ENCODE measurements at places on chromosomes 3 and 15. TPM values are rescaled to one million over a fixed set of nuclear protein-coding genes. Genes with fewer than 3 reads are reported as not detected.
A peak's percentile ranks its signal among the peaks of the same experiment; 100 is the strongest.

GRCh38 chr3:12155264-12155663 is 3.4 kb downstream of the TIMP4 start:
- DNase-seq = no peak
- H3K36me3 ChIP-seq = no peaks in the 10 kb centered on the region
- H3K4me1 ChIP-seq = peaks cover 8% of the 10 kb centered on the region
- H3K4me3 ChIP-seq = no peak overlapping the region

GRCh38 chr15:90936823-90937222 is 1.7 kb downstream of the UNC45A start:
- H3K4me3 ChIP-seq = peak overlapping the region; percentile 81
- DNase-seq = no peak
- peaks cover 28% of the 10 kb centered on the region for H3K4me1 ChIP-seq
- H3K36me3 ChIP-seq = peaks cover 35% of the 10 kb centered on the region
- H3K27ac ChIP-seq = peak overlapping the region; percentile 89

GRCh38 chr3:53773611-53774368 is 72.4 kb downstream of the CHDH start:
- peaks cover 8% of the 10 kb centered on the region for H3K27me3 ChIP-seq
- no peak overlapping the region for H3K27ac ChIP-seq
- H3K4me1 ChIP-seq = no peaks in the 10 kb centered on the region
- DNase-seq = no peak

DNA sequence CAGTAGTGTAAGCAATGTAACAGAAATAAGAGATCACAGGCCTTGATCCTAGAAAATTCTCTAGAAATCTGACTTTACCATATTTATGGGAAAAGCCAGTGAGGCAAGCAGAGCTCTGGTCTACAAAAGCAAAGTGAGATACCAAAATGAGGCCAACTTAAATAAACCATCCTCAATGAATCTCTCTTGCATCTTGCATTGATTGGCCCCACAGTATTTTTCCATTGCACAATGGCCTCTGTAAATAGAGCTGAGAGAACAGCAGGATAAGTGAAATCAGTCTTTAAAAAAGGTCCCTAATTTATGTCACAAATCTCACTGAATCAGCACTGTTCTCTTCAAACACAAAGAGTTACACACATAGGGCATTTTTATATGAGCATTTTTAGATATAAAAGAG is 8.9 kb downstream of the CFAP20DC start:
- no peak overlapping the region for H3K4me3 ChIP-seq
- no peak overlapping the region for H3K27ac ChIP-seq
- no peaks in the 10 kb centered on the region for H3K4me1 ChIP-seq
- no peak for DNase-seq
- H3K27me3 ChIP-seq = peaks cover 1% of the 10 kb centered on the region
- H3K36me3 ChIP-seq = no peaks in the 10 kb centered on the region

- no peaks in the 10 kb centered on the region for H3K4me1 ChIP-seq
- H3K27me3 ChIP-seq = peaks cover 3% of the 10 kb centered on the region
- H3K36me3 ChIP-seq = peaks cover 38% of the 10 kb centered on the region
- no peak for DNase-seq
Observed at GRCh38 chr3:157188391-157188790, 28.4 kb upstream of the CCNL1 start.

DNA sequence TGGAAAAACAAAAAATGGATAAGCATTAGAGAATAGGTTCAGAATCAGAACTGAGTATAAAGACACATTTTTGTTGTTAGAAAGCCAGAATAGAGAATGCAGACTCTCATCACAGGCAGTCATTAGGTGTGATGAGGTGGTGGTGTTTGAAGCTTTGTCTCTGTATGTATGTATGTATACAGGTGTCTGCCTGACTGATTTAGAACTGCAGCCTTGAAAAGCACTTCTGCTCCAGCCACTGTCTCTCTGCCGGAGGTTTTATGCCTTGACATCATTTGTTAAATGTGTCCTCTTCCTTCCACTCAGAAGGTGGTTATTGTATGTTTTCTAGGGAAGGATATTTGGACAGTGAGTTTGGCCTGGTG is 80.7 kb upstream of the ZBED2 start:
- peak overlapping the region; percentile 90 for H3K4me3 ChIP-seq
- no peaks in the 10 kb centered on the region for H3K27me3 ChIP-seq
- peaks cover 73% of the 10 kb centered on the region for H3K4me1 ChIP-seq
- peak; percentile 68 for DNase-seq

GRCh38 chr15:61050844-61051568 is 178.1 kb downstream of the RORA start:
- DNase-seq = no peak
- no peak overlapping the region for H3K4me3 ChIP-seq
- H3K36me3 ChIP-seq = no peaks in the 10 kb centered on the region
- peaks cover 4% of the 10 kb centered on the region for H3K27me3 ChIP-seq
- no peaks in the 10 kb centered on the region for H3K4me1 ChIP-seq

DNA sequence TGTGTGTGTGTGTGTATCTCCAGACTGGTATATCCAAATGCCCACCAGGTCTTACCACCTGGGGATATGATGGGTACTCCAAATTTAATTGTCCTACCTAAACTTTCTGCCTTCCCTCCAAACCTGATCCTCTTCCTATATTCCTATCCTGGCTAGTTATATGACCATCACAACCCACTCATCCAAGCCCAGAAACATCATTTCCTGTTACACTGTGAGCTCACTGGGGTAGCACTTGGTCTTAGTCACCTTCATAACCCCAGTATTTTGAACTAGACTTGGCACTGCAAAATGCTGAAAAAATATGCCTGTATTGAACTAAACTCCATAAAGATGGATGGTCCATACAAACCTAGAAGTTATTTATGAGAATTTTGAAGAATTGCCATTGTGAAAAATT is 178.8 kb upstream of the EIF1B start:
- H3K27me3 ChIP-seq = no peaks in the 10 kb centered on the region
- no peak for DNase-seq
- no peak overlapping the region for H3K27ac ChIP-seq

- H3K27me3 ChIP-seq = peaks cover 42% of the 10 kb centered on the region
- no peaks in the 10 kb centered on the region for H3K36me3 ChIP-seq
- H3K27ac ChIP-seq = no peak overlapping the region
- DNase-seq = no peak
Observed at GRCh38 chr15:65408324-65409035, 14.3 kb downstream of the IGDCC4 start.

DNA sequence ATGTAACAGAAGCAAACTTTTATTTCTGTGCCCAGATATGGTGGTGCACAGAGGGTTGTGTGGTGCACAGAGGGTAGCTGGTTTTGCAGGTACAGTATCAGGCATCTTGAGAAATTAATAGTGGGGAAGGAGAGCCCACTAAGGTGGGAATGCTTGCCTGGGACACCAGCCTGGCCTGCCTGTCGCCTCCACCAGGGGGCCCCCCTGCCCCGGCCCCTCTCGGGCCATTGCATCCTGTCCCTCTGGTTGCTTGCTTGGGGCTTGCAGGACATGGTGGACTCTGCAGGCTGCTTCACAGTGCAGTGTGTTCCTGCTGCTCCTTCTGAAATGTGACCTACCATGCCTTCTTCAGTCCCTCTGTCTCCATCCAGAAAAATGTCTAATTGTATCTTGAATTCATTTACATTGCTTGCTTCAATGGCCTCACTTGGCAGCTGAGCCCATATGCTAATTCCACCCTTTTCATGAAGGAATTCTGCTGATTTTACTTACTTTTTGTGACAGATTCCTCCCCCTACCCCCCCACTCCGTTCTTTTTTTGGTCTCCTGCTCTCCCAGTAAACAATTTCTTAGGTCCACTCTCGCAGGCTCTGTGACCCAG is 73.6 kb downstream of the EEFSEC start:
- no peaks in the 10 kb centered on the region for H3K4me1 ChIP-seq
- no peaks in the 10 kb centered on the region for H3K27me3 ChIP-seq
- no peak overlapping the region for H3K27ac ChIP-seq

DNA sequence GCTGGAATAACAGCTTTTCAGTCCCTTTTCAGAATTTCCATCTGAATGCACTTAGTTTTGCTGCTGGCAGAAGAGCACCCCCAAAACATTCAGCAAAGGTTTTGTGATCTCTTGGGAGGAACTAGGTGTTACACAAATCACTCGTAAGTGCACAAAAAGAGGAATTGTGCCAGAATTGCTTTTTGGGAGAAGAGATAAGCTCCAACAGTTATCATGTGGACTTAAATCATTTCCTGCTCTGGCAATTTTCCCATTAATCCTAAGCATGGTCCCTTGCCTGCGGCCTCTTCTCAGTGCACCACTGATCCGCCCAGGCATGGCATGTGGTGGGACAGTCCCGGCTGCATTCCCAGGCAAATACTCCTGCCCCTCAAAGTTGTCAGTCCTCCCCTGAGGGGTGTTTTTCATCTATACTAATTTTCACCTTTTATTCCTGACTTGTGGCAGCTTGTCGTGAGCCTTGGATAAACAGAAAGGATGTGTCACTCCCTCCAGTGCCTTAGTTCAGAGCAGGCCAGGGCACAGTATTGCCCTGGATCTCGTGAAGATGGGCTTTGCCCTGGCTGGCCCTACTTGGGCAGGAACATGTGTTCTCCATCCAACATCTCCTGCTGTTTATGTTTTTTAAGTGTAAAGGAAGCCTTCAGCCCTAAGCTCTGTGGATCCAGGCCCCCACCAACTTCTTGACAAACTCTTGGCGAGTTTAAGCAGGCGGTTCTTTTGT is 44.6 kb upstream of the VILL start:
- DNase-seq = no peak
- peaks cover 4% of the 10 kb centered on the region for H3K4me1 ChIP-seq
- no peaks in the 10 kb centered on the region for H3K27me3 ChIP-seq
- H3K4me3 ChIP-seq = no peak overlapping the region

DNA sequence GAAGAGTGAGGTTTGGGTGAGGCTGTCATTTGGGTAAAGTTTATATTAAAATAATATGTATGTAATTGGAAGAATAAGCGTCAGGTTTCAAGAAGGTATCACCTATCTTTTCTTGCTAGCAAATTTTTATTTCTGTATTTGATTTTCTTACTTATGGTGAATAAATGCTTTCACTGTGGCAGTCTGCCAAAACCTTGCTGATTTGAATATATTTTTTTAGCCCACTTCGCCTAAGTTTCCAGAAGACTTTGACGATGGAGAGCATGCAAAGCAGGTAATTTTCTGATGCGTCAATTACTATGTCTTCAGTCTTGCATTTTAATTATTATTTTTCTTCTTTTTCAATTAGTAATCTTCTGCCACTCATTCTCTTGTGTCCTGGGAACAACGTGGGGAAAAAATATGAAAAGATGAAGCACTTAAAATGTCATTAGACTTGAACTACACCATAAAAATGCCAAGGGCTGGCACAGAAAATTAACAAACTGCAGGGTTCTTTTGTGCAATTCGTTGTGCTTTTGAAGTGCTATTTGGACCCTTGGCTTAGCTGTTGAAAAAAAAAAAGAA is 40.4 kb downstream of the SRP14 start:
- H3K27ac ChIP-seq = no peak overlapping the region
- H3K36me3 ChIP-seq = peaks cover 30% of the 10 kb centered on the region
- H3K4me1 ChIP-seq = peaks cover 4% of the 10 kb centered on the region
- no peak overlapping the region for H3K4me3 ChIP-seq
- DNase-seq = no peak

GRCh38 chr3:196931828-196932587 is 10.3 kb downstream of the NCBP2 start:
- no peak overlapping the region for H3K4me3 ChIP-seq
- no peak for DNase-seq
- peaks cover 62% of the 10 kb centered on the region for H3K36me3 ChIP-seq
- peak overlapping the region; percentile 75 for H3K27ac ChIP-seq
- H3K4me1 ChIP-seq = no peaks in the 10 kb centered on the region

DNA sequence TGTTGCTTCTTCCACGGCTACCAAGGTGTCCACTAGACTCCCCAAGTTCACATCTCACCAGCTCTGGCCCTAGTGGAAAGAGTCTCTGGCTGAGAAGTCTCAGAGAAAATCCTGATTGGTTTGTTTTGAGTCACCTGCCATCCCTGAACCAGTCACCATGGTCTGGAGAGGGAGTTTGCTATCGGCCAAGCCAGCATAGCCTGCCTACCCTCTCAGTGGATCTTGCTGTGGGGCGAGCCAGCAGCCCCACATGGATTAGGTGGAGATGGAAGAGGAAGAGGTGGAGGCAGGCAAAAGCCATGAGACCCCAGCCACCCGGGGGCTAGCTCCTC is 48.1 kb upstream of the FLNB start:
- no peaks in the 10 kb centered on the region for H3K27me3 ChIP-seq
- no peak overlapping the region for H3K4me3 ChIP-seq
- no peaks in the 10 kb centered on the region for H3K36me3 ChIP-seq
- peaks cover 5% of the 10 kb centered on the region for H3K4me1 ChIP-seq
- DNase-seq = no peak
- H3K27ac ChIP-seq = no peak overlapping the region

- no peak overlapping the region for H3K4me3 ChIP-seq
- H3K27ac ChIP-seq = no peak overlapping the region
- DNase-seq = peak; percentile 49
- H3K36me3 ChIP-seq = no peaks in the 10 kb centered on the region
- H3K27me3 ChIP-seq = peaks cover 45% of the 10 kb centered on the region
Observed at GRCh38 chr3:149299938-149300801, 33.3 kb downstream of the TM4SF18 start.

- no peak for DNase-seq
- H3K27ac ChIP-seq = no peak overlapping the region
- H3K4me3 ChIP-seq = no peak overlapping the region
- no peaks in the 10 kb centered on the region for H3K27me3 ChIP-seq
Observed at GRCh38 chr3:115691964-115692363, 68.7 kb downstream of the GAP43 start.

- H3K4me3 ChIP-seq = peak overlapping the region; percentile 5
- H3K27me3 ChIP-seq = no peaks in the 10 kb centered on the region
- peak overlapping the region; percentile 14 for H3K27ac ChIP-seq
- peaks cover 34% of the 10 kb centered on the region for H3K4me1 ChIP-seq
- DNase-seq = peak; percentile 62
Observed at GRCh38 chr3:160012108-160012507, 23.5 kb downstream of the IL12A start.

DNA sequence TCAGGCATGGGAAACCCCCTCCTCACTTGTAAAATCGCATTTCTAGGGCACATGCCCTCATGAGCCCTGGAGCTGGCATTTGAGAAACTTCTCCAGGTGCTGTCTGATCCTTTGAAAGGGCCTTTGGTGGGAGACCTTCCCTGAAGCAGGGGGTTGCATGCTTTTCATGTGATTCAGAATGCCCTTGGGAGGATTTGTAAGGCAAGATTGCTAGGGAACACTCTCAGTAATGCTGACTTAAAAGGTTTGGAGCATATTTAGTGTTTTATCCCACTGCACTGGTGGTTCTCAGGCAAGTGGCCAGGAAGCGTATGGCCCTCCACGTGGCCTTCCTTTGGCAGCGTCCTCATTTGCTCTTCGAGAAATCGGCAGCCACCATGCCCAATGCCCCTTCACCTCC is 164.1 kb downstream of the ARRDC4 start:
- no peaks in the 10 kb centered on the region for H3K36me3 ChIP-seq
- DNase-seq = no peak
- no peak overlapping the region for H3K4me3 ChIP-seq

GRCh38 chr3:33209357-33209756 is 9.3 kb downstream of the SUSD5 start:
- no peaks in the 10 kb centered on the region for H3K4me1 ChIP-seq
- H3K27ac ChIP-seq = no peak overlapping the region
- DNase-seq = no peak
- no peaks in the 10 kb centered on the region for H3K36me3 ChIP-seq

GRCh38 chr3:185733980-185734724 is 90.7 kb downstream of the IGF2BP2 start:
- DNase-seq = peak; percentile 63
- no peak overlapping the region for H3K4me3 ChIP-seq
- H3K4me1 ChIP-seq = no peaks in the 10 kb centered on the region

- H3K4me3 ChIP-seq = no peak overlapping the region
- no peaks in the 10 kb centered on the region for H3K27me3 ChIP-seq
- H3K27ac ChIP-seq = peak overlapping the region; percentile 29
- no peaks in the 10 kb centered on the region for H3K36me3 ChIP-seq
- H3K4me1 ChIP-seq = peaks cover 20% of the 10 kb centered on the region
Observed at GRCh38 chr3:42518800-42519567, 16.5 kb downstream of the VIPR1 start.

Gene CCR9
- total RNA-seq = not detected

Gene GNAT1
- total RNA-seq = not detected

Gene CCR8
- 5.7 TPM for total RNA-seq

Gene NOX5
- not detected for total RNA-seq

Gene COL6A5
- total RNA-seq = not detected
